ENCODE measurements at places on chromosomes 4 and X. TPM values are rescaled to one million over a fixed set of nuclear protein-coding genes. Genes with fewer than 3 reads are reported as not detected.

GRCh38 chr4:10861036-10861435 lies 176.5 kb upstream of the CLNK start:
- H3K4me3 ChIP-seq: no peak overlapping the region
- no peak overlapping the region for H3K27ac ChIP-seq
- no peak for DNase-seq

PABPC1L2A gene
- not detected for total RNA-seq

PPID gene
- total RNA-seq: 28.9 TPM

- DNase-seq: no peak
- H3K4me1 ChIP-seq: no peaks in the 10 kb centered on the region
- no peak overlapping the region for H3K27ac ChIP-seq
- H3K4me3 ChIP-seq: no peak overlapping the region
- no peaks in the 10 kb centered on the region for H3K36me3 ChIP-seq
These were observed 87.6 kb upstream of the IL15 start for GRCh38 chr4:141548791-141549190.

DNA sequence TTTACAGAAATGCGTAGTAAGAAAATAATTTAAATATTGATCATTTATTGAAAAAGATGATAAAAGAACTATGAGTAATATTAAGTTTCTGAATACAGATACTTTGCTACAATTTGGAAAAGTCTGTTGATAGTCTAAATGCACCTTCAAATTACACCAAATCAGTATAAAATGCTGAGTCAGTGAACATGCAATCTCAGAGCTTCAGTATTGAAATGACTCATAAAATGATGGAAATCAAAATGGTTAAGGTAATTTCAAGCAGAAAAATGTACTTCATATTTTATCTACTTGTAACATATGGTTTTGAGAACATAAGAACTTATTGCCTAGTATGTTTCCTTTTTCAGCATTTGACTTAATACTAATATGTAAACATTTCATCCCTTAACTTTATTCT lies 448.2 kb downstream of the PCDH10 start:
- no peak overlapping the region for H3K27ac ChIP-seq
- no peak for DNase-seq
- no peaks in the 10 kb centered on the region for H3K4me1 ChIP-seq
- H3K27me3 ChIP-seq: no peaks in the 10 kb centered on the region
- no peaks in the 10 kb centered on the region for H3K36me3 ChIP-seq

GRCh38 chr4:140157341-140157740 lies 3.4 kb upstream of the MAML3 start:
- H3K27ac ChIP-seq: no peak overlapping the region
- no peaks in the 10 kb centered on the region for H3K27me3 ChIP-seq
- no peak for DNase-seq

- H3K4me3 ChIP-seq: no peak overlapping the region
- no peak for DNase-seq
- no peaks in the 10 kb centered on the region for H3K4me1 ChIP-seq
- no peaks in the 10 kb centered on the region for H3K27me3 ChIP-seq
- no peaks in the 10 kb centered on the region for H3K36me3 ChIP-seq
- no peak overlapping the region for H3K27ac ChIP-seq
These were observed 213.4 kb upstream of the LNX1 start for GRCh38 chr4:53804719-53805118.

- H3K27me3 ChIP-seq: peaks cover 12% of the 10 kb centered on the region
- peak within 1 kb of the TSS; percentile 33 for H3K4me3 ChIP-seq
- no peaks in the 10 kb centered on the region for H3K4me1 ChIP-seq
- H3K36me3 ChIP-seq: no peaks in the 10 kb centered on the region
These were observed at the start of gene SLC10A4 for GRCh38 chr4:48483006-48483776. Gene SLC10A4, plus strand, starts transcription at chr4:48483343. Its CDS starts 219 bp downstream, at chr4:48483562.

LONRF3 gene
- total RNA-seq: 11.8 TPM

DNA sequence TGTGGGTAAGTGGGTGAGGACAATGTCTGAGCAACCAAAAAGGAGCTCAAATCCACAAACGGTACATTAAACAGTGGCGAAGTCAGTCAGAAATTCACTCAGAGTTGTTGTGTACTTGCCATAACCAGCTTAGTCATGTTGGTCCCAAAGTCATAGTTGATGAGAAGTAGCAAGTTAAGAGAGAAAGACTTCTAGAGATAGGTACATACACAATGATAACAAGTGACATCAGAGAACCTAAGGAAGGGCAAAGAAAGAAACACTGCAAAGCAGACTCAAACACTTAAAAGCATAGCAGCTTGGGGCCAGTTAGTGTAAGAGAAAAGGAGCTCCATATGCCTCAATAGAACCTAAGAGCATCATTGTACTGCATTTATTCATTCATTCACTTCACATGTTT lies 30.2 kb downstream of the DYNLT3 start:
- H3K27ac ChIP-seq: no peak overlapping the region
- H3K27me3 ChIP-seq: no peaks in the 10 kb centered on the region
- DNase-seq: no peak
- no peak overlapping the region for H3K4me3 ChIP-seq
- H3K36me3 ChIP-seq: no peaks in the 10 kb centered on the region

XAGE2 gene
- total RNA-seq: not detected

PPBP gene
- total RNA-seq: not detected

F11 gene
- not detected for total RNA-seq

DNA sequence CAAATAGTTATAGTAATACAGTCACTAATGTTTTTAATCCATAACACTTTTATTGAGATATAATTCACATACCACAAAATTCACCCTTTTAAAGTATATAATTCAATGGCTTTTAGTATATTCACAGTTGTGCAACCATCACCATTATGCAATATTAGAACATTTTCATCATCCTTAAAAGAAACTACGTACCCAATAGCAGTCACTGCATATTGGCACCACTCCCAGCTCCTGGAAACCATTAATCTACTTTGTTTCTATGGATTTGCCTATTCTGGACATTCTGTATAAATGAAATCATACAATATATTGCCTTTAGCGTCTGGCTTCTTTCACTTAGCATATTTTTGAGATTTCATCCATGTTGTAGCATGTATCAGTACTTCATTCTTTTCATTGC lies 99.3 kb downstream of the AMMECR1 start:
- H3K4me3 ChIP-seq: no peak overlapping the region
- H3K27ac ChIP-seq: no peak overlapping the region
- DNase-seq: no peak
- H3K27me3 ChIP-seq: no peaks in the 10 kb centered on the region
- peaks cover 8% of the 10 kb centered on the region for H3K4me1 ChIP-seq

WDR17 gene
- 1.1 TPM for total RNA-seq

DNA sequence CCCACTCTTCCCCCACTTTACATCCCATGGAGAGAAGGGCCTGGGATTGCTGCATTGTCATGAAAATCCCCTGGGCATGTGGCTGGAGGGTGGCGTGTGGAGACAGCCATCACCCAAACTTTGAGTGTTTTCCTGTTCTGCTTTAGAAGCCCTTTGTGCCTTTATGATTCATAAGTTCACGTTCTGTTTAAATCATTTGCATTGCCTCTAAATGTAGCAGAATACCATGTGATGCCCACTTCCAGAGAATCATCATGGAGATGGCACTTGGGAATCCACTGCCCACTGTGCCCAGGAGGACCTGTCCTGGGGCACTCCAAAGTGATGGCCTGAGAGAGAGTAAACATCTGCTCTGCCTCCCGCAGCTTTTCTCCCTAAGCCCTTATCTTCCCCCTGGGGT lies 52.8 kb downstream of the MED28 start:
- H3K4me1 ChIP-seq: no peaks in the 10 kb centered on the region
- DNase-seq: no peak
- H3K36me3 ChIP-seq: no peaks in the 10 kb centered on the region
- H3K27ac ChIP-seq: no peak overlapping the region
- H3K4me3 ChIP-seq: no peak overlapping the region
- no peaks in the 10 kb centered on the region for H3K27me3 ChIP-seq

GRCh38 chr4:116397291-116397690 lies 688.1 kb downstream of the TRAM1L1 start:
- H3K36me3 ChIP-seq: no peaks in the 10 kb centered on the region
- no peaks in the 10 kb centered on the region for H3K4me1 ChIP-seq
- no peaks in the 10 kb centered on the region for H3K27me3 ChIP-seq
- DNase-seq: no peak

GRCh38 chr4:21765810-21766407 lies 182.7 kb downstream of the KCNIP4 start:
- no peaks in the 10 kb centered on the region for H3K27me3 ChIP-seq
- peak; percentile 12 for DNase-seq
- H3K4me3 ChIP-seq: no peak overlapping the region
- H3K36me3 ChIP-seq: no peaks in the 10 kb centered on the region
- no peak overlapping the region for H3K27ac ChIP-seq

APLN gene
- total RNA-seq: not detected

DNA sequence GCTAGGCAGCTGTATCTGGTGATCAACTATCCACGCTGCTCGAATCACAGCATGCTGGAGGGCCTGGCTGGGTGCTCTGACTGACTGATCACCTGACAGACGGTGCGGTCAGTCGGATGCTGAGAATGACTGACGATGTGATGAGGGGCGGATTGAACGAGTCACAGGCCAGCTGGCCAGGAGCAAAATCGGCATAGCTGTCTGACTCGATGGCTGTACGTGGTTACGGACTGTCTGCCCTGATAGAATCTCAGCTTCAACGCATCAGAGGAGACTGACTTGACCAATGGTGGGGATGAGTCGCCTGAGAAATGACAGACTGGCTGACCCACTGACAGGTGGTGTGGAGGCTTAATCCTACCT lies 1.0 kb upstream of the SUV39H1 start:
- H3K4me1 ChIP-seq: no peaks in the 10 kb centered on the region
- no peak for DNase-seq
- no peaks in the 10 kb centered on the region for H3K27me3 ChIP-seq
- peak overlapping the region; percentile 62 for H3K4me3 ChIP-seq
- no peaks in the 10 kb centered on the region for H3K36me3 ChIP-seq
- H3K27ac ChIP-seq: peak overlapping the region; percentile 82

GPRIN3 gene
- 24.8 TPM for total RNA-seq

SH3BP2 gene
- total RNA-seq: 22.7 TPM

CDX4 gene
- not detected for total RNA-seq

GRCh38 chrX:108415891-108416290 lies 22.3 kb downstream of the COL4A6 start:
- no peak for DNase-seq
- no peak overlapping the region for H3K4me3 ChIP-seq
- H3K36me3 ChIP-seq: no peaks in the 10 kb centered on the region
- no peak overlapping the region for H3K27ac ChIP-seq
- no peaks in the 10 kb centered on the region for H3K27me3 ChIP-seq

- no peak overlapping the region for H3K27ac ChIP-seq
- H3K4me1 ChIP-seq: no peaks in the 10 kb centered on the region
These were observed 7.8 kb downstream of the WWC2 start for GRCh38 chr4:183106839-183107238.

USP17L19 gene
- not detected for total RNA-seq

DNA sequence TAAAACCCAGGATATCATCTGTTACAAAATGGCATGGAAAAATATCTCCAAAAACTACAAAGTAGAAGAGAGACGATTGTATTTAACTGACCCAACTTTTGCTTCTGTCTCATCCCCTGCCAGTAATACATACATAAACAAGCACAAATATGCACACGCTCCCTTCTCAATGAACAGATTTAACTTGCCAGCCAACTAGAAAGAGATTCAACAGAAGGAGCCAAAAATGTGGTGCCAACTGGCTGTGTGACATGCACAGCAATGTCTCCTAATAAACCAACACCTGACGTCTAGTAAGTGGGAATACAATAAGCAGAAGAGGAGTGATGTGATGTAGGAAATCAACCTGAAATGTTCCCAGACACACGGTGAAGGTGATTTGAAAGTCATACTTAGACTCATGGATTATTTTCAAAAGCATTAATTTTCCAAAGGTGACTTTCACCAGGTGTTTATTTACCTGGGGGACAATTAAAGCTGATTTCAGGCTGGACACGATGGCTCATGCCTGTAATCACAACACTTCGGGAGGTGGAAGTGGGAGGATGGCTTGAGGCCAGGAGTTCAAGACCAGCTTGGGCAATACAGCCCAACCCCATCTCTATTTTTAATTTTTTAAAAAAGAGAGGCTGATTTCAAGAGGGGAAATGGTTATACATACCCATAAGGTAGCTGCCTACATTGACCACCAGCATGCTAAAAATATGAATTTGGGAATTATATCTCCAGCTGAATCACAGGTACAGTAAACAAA lies 33.7 kb downstream of the SH3RF1 start:
- H3K36me3 ChIP-seq: no peaks in the 10 kb centered on the region
- H3K4me3 ChIP-seq: no peak overlapping the region
- H3K27ac ChIP-seq: no peak overlapping the region
- no peaks in the 10 kb centered on the region for H3K4me1 ChIP-seq
- no peak for DNase-seq
- H3K27me3 ChIP-seq: no peaks in the 10 kb centered on the region

DNA sequence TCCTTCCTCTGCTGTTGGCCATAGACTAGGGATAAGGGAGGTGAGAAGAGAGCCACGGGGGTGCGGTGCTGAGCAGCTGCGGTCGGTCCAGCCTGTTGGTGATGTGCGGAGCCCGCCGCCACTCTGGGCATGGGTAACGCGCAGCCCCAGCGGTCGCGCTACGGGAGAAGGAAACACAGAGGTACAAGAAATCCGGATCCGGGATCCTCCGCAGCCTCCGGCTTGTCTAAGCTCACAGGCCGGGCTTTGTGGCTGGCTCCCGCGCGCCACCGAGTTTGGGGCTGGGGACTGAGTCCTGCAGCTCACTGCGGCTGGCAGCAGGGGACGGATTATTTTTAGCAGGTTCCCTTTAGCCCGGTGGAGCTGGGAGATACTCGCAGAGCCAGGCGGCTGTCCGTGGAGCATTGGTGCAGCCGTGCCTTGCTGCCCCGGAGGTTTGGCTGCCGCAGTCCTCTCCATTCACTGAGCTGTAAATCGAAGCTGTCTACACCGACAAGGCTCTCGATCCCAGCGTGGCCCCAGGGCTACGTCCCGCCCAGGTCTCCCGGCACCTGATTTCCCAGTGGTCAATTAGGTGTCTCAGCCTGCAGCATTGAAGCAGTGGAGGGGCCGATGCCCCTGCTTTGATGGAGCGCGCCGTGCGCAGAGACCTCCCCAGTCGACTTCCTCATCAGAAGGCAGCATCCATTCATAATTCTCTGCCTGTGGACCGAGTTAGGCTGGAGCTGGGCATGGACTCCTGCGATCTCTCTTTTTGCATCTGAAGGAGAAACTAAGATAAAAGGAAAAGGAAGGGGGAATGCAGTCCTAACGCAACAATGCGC lies 81.9 kb upstream of the SCML1 start:
- no peak for DNase-seq
- no peak overlapping the region for H3K27ac ChIP-seq
- peak overlapping the region; percentile 30 for H3K4me3 ChIP-seq

DNA sequence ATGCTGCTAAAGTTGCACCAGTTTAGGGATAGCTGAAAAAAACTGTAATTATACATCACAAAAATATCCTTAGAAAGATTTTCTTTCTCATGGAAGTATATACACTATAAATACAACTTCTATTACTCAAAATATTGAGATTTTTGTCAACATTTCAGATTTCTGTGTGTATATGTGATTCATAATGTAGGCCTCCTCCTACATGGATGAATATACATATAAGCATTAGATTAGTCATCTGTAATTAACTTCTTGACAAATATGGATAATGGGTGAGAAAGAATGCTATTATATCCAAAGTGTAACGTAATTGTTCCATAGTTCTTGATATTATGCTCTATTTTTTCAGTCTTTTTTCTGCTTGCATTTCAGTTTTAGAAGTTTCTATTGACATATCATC lies 124.9 kb downstream of the CBLL2 start:
- no peak overlapping the region for H3K27ac ChIP-seq
- H3K36me3 ChIP-seq: no peaks in the 10 kb centered on the region
- no peaks in the 10 kb centered on the region for H3K4me1 ChIP-seq
- no peaks in the 10 kb centered on the region for H3K27me3 ChIP-seq

GRCh38 chrX:49844611-49845010 lies 15.5 kb downstream of the PAGE4 start:
- no peak overlapping the region for H3K4me3 ChIP-seq
- no peak overlapping the region for H3K27ac ChIP-seq
- H3K27me3 ChIP-seq: no peaks in the 10 kb centered on the region

PSAPL1 gene
- total RNA-seq: not detected
